ENCODE measurements at places on chromosomes 3 and 15.
A peak's percentile ranks its signal among the peaks of the same experiment; 100 is the strongest.

DNA sequence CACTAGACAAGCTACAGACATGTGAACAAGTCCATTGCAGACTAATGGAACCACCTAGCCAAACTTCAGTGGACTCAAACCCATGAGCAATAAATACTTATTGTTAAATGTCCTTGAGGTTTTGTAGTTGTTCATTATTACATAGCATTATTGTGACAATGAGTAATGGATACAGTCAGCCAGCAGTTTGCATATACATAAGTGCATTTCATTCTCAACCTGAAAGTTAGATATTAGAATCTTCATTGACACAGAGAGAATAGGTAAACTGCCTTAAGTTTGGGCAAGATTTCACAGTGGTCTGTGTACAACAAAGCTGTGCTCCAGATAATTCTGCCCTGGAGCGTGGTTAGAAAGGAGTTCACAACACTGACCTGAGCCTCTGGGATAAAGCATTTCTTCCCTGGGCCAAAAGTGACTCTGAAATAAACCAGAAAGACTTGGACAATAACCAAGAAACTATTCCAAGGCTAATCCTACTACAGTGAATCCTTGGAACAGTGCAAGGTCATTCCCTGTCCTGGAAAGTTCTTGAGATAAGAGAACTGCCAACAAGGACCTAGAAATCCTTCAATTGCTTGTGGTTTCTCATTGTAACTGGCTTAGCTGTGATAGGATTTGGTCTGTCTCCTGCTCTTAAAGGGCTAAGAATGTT is 225.5 kb upstream of the STT3B start:
- DNase-seq, result no peak

GRCh38 chr3:57142411-57142723 is 22.8 kb downstream of the IL17RD start:
- no peak for DNase-seq

DNA sequence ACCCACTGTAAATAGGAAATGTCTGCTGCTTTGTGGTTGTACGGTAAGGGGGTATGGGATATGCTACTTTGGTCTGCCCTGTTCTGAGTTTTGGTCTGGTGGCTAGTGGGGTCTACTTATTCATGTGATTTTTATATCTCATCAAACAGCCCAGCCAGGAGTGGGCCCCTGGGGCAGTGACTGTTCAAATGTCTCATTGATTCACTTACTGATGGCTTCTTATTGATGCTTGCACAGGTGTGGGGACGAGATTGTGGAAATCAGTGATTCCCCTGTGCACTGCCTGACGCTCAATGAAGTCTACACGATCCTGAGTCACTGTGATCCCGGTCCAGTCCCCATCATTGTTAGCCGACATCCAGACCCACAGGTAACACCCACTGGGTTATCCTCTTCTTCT is 38.5 kb downstream of the STARD5 start:
- peak; percentile 54 for DNase-seq

GRCh38 chr15:60928210-60928609 is 300.9 kb downstream of the RORA start:
- DNase-seq, result no peak
